ENCODE measurements at places on chromosomes 16 and 17.

GRCh38 chr17:4720787-4721186 lies 10.4 kb downstream of the ARRB2 start:
- DNase-seq, result no peak

DNA sequence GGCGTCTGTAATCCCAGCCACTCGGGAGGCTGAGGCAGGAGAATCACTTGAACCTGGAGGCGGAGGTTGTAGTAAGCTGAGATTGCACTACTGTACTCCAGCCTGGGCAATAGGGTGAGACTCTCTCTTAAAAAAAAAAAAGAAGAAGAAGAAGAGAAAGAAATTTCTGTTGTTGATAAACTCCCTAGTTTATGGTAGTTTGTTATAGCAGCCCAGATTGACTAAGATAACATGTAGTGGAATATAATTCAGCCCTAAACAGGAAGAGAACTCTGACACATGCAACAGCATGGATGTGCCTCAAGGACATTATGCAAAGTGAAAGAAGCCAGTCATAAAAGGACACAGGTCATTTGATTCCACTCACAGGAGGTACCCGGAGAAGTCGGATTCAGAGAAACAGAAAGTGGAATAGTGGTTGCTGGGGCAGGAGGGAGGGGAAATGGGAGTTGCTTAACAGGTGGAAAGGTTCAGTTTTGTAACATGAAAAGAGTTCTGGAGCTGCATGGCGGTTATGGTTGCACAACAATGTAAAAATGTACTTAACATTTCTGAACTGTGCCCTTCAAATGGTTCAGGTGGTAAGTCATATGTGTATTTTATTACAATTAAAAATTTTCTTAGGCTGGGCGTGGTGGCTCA lies 26.0 kb upstream of the PRM1 start:
- no peak for DNase-seq

DNA sequence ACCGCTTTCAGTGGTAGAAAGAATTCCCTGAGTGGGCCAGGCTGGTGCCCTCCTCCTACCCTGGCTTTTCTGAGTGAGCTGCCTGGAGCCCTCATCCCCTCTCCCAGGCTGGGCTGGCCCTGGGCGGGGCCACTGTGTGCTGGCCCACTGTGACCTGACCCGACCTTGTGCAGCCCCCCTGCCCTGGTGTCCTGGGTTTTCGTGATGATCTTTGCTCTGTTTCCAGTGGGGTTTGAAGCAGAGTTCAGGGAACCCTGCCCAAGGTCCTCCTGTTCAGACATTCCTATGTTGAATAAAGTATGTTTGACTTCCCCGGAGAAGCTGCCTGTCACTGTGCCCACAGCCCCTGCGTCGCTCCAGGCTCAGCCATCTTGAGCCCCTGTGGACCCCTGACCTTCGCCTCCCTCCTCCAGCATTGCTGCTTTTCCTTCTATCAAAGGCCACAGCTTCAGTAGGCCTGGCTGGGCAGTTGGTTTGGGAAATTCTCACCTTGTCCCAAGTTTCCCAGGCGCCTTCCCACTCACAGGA lies 13.7 kb upstream of the NAGLU start:
- DNase-seq, result no peak

DNA sequence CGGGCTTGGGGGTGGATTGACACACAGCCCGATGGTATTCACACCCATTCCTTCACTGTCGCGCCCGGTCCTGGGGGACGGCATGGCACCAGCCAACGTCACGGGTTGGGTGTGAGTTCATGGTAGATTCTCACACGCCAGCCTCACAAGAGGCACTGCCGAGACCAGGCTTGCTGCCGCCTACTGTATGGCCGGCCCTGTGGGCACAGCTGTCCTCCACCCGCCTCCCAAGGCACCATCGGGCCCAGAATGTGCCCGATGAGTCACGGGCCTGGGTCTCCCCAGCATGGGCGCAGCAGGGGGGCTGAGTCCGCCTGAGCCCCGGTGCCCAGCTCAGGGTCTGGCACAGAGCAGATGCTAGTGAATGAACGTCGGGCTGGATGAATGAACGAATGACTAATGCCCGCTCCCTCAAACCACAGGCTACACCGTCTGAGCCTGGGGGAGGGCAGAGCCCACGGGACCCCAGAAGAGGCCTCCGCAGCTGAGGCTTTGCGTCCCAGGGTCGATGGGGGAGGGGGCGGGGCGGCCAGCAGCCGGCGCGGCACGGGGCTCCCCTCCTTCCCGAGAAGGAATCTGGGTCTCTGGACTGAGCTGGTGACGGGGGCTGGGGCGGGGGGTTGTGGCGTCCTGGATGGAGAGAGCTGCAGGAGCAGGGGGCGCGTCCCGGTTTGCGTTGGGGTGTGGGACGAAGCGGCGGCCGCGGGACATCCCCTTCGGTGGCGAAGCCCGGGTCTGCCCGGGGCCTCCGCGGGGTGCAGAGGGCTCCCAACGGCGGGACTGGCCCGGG lies 829 bp downstream of the PITPNM3 start:
- DNase-seq, result no peak

GRCh38 chr16:1150511-1150982 lies 2.4 kb upstream of the CACNA1H start:
- DNase-seq, result no peak

- no peak for DNase-seq
These were observed 65.3 kb downstream of the SPECC1 start for GRCh38 chr17:20074489-20074888.

GRCh38 chr16:4693956-4694641 lies 737 bp downstream of the NUDT16L1 start:
- no peak for DNase-seq

DNA sequence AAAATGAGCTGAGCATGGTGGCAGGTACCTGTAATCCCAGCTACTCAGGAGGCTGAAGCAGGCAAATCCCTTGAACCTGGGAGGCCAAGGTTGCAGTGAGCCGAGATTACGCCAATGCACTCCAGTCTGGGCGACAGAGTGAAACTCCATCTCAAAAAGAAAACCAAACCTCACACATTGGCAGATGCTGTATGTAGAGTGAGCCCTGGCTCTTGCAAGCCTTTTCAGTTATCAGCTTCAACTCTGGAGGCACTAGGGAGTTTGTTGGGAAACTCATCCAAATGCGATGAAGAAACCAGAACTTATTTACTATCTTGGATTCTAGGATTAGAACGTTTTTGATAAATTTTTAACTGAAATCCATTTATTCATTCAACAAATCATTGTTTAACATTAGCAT lies 56.9 kb upstream of the RASL10B start:
- DNase-seq, result no peak

- DNase-seq, result peak; percentile 57
These were observed 1.9 kb upstream of the CAPN15 start for GRCh38 chr16:525520-526180.

DNA sequence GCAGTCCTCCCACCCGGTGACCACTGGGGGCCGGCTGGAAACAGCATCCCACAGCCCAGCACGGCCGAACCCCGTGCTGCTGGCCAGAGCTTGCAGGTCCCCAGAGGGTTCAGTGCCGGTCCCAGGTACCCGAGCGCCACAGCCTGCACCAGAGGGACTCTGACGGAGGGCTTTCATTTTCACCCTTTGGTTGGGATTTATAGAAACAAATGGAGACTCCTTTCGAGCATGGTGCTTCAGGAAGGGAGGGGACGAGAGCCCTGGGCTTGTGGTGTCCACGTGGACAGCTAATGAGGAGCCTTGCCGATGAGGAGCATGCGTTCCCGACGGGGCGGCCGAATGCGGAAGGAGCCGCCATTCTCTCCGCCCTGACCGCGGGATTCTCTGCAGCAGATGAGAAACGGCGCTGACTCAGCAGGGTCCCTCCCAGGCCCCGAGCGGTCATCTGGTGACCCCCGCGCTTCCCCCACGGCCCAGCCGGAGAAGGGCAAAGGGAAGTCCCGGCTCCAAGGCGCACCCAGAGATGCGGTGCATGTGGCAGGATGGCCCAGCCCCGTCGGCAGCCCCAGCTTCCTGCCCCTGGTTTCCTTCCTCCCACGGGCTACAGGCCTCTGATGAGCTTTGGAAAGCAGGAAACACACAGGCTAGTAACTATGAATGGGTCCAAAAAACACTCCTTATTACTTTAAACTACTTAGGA lies 9.8 kb downstream of the SLC38A10 start:
- DNase-seq, result no peak

DNA sequence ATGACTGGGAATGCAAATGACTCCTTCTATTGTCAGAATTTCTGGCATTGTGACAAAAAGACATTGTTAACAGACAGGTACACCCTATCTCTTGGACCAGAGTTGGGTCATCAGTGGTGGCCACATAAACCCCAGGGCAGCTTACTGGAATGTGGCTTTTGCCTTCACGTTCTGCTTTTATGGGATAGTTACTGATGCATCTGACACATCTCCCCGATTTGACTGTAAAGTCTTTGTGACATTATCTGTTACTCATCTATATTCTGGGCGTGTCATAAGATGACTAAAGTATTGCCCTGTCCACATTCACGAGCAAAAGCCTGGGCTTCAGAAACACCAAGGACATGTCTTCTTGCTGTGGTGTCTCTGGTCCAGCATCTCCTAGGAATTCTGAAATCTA lies 18.7 kb upstream of the AQP8 start:
- no peak for DNase-seq

- no peak for DNase-seq
These were observed 10.0 kb upstream of the TNFRSF13B start for GRCh38 chr17:16981928-16982327.

DNA sequence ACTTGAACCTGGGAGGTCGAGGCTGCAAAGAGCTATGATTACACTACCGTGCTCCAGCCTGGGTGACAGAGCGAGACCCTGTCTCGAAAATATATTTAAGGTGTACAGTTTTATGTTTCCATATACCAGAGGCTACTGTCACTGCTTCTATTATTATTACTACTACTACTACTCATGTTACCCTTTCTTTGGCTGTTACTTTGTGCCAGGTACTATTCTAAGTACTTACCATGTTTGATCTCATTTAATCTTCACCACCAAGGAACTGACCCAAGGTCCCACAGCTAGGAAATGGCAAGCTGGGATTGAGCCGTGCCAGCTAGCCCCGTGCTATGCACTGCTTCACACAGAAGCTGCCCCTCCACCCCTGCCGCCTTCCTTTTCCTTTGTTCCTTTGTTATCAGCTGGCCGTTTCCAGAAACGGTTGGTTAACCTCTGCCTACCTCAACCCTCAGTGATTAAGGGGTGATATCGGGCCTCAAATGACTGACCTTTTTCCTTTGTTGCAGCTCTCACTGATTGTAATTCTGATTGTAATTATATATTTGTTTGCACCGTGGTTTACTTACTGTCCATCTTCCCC lies 78.4 kb downstream of the ABCC1 start:
- no peak for DNase-seq

DNA sequence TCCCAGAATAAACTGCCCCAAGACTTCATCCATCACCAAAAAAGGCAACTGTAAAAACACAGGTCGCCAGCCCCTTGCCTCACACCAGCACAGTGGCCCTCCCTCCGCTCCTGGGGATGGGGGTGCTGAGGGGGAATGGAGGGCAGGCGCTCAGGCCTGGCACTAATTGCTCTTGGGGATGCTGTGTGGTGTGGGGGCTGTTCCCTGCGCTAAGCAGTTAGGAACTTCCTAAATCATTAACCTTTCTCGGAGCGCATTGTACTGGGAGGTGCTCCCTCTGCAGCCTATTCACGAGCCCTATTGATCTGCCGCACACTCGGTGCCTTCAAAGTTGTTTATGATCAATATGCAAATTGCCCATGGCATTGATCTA lies 199.9 kb downstream of the ZFHX3 start:
- DNase-seq, result no peak

DNA sequence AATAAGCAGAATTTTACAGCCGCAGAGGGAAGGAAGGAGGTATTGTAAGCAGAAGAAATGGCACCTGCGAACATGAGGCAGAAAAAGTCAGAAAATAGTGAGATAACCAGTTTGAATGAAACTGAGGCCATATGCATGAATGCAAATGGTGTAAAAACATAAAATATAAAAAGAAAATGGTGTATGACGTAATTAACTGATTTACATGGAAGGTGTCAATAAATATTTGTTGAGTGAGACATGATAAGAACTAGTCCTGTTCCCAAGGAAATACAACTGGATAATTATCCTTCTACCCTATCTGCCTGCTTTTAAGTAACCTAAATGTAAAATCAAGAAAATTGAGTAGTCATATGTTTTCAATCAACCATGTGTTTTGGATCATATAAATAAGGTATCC lies 178.1 kb upstream of the TOX3 start:
- no peak for DNase-seq

GRCh38 chr16:8886593-8887430 lies 4.7 kb downstream of the LITAFD start:
- no peak for DNase-seq

DNA sequence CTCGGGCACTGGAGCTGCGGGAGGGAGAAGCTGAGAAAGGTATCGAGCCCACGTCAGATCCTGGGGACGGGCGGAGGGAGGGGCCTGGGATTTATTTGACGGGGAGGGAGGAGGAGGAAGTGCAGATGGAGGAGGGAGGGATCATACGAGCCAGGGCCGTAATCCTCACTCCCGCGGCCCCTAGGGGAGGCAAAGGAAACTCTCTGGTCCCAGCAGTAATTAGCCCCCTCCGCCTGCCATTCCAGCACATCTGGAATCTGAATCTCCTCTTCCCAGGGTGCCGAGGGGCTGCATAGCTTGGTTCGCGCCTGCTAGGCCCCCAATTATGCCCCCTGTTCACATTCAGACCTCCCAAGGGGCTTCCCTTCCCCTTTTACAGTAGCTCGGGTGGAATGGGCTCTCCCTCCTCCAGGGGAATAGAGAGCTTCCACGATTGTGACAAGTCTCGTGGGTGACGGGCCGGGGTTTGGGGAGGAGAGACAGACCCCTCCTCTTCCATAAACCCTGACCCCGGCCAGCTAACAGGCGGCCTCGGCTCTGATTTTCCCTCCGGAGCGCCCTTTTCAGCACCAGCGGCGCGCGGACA lies at the start of gene SEZ6L2:
Gene SEZ6L2 (minus strand): TSS at position 35 of the 586 bp plus-strand sequence. CDS start 531 bp downstream, outside the sequence.
- no peak for DNase-seq

GRCh38 chr17:1011760-1012735 lies 15.1 kb downstream of the TIMM22 start:
- no peak for DNase-seq

GRCh38 chr17:76071531-76072147 lies 678 bp downstream of the SRP68 start:
- DNase-seq, result peak; percentile 50

GRCh38 chr17:55386796-55387332 lies 34.8 kb downstream of the MMD start:
- DNase-seq, result no peak

GRCh38 chr17:2804912-2805311 lies 8.7 kb downstream of the RAP1GAP2 start:
- DNase-seq, result no peak

Data from GM12864 (cell line).